ENCODE measurements at places on chromosomes 6 and 20.
A peak's percentile ranks its signal among the peaks of the same experiment; 100 is the strongest.

- DNase-seq = no peak
These were observed 46.0 kb downstream of the MAPK14 start for GRCh38 chr6:36073587-36073986.

GRCh38 chr6:152981989-152982903, 595 bp downstream of the FBXO5 start:
- peak; percentile 66 for DNase-seq

GRCh38 chr6:18323935-18324705, 59.8 kb upstream of the DEK start:
- DNase-seq = no peak

DNA sequence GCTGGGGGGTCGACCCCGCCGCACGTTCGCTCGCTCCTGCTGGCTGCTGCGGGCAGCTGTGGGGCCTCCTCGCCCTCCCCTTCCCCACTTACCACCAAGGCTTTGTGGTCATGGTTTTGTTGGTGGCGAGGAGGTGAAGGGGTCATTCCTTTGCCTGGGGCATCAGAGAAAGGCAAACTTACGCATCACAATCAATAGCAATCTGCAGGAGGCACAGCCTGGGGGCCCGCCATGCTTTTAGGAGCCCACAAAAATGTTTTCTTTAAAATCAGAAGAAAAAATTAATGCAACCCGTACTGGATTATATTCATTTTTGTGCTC, 137.0 kb downstream of the IMPG1 start:
- DNase-seq = no peak

DNA sequence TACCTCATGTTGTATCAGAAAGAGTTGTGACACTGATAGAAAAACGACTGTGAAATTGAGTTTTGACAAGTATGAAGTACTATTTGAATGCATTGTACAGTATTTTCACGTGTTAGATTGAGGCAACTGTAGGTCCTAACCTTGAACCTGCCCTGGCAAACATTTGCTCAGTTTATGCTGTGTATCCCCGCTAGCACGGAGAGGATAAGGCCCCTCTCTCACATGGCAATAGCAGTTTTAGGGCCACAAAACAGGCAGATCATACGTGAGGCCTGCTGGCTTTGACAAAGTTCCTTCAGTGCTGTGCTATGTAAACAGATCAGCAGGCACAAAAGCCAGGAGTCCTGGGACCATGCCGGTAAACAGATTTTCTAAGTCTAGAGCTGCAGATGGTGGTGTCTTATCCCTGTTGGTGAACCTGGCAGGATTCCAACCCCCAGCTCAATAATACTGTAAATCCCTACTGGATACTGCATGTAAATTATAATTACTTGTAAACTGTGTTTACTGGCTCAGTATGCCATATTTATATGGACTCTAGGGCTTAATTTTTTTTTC, 23.8 kb upstream of the FAM217A start:
- DNase-seq = no peak

DNA sequence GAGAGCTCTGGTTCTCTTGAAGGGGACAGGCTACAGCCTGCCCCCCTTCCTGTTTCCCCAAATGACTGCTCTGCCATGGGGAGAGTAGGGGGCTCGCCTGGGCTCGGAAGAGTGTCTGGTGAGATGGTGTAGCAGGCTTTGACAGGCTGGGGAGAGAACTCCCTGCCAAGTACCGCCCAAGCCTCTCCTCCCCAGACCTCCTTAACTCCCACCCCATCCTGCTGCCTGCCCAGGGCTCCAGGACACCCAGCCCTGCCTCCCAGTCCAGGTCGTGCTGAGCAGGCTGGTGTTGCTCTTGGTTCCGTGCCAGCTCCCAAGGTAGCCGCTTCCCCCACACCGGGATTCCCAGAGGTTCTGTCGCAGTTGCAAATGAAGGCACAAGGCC, 9.8 kb downstream of the VEGFA start:
- DNase-seq = no peak

DNA sequence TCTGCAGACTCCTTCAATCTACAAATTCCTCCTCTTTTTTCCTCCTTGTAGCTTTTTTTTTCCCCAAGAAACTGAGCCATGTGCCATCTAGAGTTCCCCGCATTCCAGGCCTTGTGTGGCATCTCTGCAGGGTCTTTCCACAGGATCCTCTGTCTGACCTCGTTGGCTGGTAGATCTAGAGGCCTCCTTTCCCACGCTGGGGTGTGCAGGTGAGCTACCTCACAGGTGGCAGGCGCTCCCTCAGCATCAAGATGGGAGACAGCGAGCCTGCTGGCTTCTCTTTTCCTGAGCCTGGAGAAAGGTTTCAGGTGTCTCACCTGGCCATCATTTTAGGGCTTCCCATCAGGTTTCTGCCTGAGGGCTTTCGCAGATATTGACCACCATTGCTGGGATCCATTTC, 9.6 kb upstream of the NELFCD start:
- no peak for DNase-seq

GRCh38 chr20:49540687-49541435, 27.1 kb downstream of the PTGIS start:
- no peak for DNase-seq
